ENCODE measurements at places on chromosomes 3 and 15.

GRCh38 chr3:184506561-184506991 is 55.0 kb upstream of the EPHB3 start:
- no peak for DNase-seq

DNA sequence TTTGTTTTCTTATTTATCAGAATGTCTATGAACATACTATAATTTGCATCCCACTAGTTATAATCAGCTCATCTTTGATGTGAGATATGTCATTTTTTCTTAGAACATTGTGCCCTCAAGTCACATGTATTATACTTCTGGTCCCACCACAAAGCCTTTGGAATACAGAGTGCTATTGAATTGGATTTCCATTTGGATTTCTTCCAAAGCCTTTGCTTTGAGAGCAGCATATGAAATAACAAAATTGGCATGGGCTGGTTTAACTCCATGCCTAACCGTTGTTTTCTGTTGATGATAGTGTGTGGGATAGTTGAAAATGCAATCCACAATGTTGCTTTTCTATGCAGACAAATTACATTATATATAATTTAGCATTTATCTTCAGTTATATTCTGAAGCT is 284.5 kb upstream of the PLSCR5 start:
- no peak for DNase-seq

DNA sequence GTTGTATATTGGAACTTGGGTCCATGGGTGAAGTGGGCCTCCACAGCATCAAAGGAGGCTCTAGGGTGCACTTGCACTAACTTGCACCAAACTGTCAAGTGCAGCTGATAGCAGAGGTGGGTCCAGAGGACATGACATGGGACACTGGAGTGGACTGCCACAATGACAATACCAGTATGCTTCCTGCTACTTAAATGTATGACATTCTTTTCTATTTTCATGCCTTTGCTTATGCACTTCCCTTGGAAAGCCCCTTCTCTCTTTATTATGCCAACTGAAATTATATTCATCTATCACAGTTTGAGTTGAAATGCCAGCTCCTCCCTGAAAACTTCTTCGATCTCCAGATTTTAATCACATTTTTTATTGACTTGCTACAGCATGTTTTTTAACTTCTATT is 101.8 kb downstream of the CFAP20DC start:
- DNase-seq: no peak

- no peak for DNase-seq
These were observed 14.4 kb upstream of the C3orf80 start for GRCh38 chr3:160210799-160211221.

- DNase-seq: peak; percentile 5
These were observed 307.0 kb downstream of the ARPP21 start for GRCh38 chr3:35946121-35946853.

DNA sequence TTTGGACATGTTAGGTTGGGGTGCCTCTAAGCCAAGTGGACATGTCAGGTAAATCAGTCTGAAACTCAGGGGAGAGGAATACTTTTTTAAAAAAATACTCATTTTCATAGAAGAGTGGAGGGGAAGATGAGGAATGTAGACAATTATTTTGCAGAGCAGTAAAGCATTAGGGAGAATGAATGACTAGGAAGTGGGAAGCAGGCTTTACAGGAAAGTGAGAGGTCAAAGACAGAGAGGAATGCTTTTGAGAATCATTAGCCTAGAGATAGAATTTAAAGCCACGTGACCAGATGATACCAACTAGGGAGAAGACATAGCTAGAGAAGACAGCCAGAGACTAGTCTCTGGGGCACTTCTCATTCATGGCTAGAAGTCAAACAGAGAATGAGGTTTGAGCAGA is 91.0 kb downstream of the RAD18 start:
- no peak for DNase-seq

GRCh38 chr3:144815655-144816054 is 844.0 kb downstream of the DIPK2A start:
- no peak for DNase-seq

GRCh38 chr15:69997161-69997485 is 100.6 kb downstream of the TLE3 start:
- no peak for DNase-seq

GRCh38 chr3:150057227-150057626 is 86.5 kb upstream of the PFN2 start:
- no peak for DNase-seq

- DNase-seq: no peak
These were observed 375.5 kb downstream of the NTRK3 start for GRCh38 chr15:87881026-87881425.

Data from GM10248 (cell line).